Fibroblast of mammary gland (primary cell): ENCODE measurements at places on chromosomes 7 and 10.

- no peak for DNase-seq
Observed at GRCh38 chr10:5681930-5682329, 2.7 kb upstream of the TASOR2 start.

- no peak for DNase-seq
Observed at GRCh38 chr10:18419945-18420344, 231.4 kb downstream of the NSUN6 start.

- DNase-seq, result peak; percentile 12
Observed at GRCh38 chr7:45525057-45525456, 49.1 kb upstream of the ADCY1 start.

- no peak for DNase-seq
Observed at GRCh38 chr7:133511252-133511651, 258.4 kb downstream of the EXOC4 start.

GRCh38 chr10:34161777-34162370 is 653.2 kb downstream of the PARD3 start:
- DNase-seq, result no peak

GRCh38 chr10:101616415-101617101 is 28.4 kb downstream of the DPCD start:
- no peak for DNase-seq

DNA sequence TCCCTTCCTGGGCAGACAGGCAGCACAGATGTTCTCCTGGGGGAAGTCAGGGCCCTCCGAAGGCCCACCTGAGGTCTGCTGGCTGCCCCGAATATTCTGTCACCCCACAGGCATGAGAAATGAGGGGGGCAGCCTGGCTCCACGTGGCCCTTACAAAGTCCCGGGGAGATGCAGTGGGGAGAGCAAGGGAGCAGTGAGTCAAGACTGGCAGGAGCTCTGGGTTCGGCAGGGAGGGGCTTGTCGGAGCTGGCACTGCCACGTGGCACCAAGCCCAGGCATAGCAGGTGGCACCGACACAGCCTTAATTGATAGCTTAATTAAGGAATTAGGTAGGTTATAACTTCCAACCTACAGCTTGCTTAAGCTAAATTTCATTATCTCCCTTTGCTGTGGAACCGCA is 163.9 kb downstream of the USP6NL start:
- DNase-seq, result no peak

DNA sequence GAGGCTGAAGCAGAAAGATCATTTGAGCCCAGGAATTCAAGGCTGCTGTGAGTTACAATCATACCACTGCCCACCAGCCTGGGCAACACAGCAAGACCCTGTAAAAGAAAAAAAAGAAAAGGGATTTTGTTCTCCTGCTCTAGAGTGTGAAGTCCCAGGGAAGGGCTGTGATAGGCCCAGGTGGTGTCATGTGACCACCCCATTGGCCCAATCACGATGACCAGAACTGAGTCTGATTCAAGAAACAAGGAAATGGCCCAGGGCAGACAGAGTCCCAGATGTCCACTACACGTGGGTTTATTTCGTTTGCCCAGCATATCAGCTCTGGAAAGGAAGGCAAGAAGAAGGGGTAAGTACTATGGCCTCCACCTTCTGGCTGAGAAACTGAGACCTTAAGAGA is 81.3 kb upstream of the CUX1 start:
- DNase-seq, result peak; percentile 12

DNA sequence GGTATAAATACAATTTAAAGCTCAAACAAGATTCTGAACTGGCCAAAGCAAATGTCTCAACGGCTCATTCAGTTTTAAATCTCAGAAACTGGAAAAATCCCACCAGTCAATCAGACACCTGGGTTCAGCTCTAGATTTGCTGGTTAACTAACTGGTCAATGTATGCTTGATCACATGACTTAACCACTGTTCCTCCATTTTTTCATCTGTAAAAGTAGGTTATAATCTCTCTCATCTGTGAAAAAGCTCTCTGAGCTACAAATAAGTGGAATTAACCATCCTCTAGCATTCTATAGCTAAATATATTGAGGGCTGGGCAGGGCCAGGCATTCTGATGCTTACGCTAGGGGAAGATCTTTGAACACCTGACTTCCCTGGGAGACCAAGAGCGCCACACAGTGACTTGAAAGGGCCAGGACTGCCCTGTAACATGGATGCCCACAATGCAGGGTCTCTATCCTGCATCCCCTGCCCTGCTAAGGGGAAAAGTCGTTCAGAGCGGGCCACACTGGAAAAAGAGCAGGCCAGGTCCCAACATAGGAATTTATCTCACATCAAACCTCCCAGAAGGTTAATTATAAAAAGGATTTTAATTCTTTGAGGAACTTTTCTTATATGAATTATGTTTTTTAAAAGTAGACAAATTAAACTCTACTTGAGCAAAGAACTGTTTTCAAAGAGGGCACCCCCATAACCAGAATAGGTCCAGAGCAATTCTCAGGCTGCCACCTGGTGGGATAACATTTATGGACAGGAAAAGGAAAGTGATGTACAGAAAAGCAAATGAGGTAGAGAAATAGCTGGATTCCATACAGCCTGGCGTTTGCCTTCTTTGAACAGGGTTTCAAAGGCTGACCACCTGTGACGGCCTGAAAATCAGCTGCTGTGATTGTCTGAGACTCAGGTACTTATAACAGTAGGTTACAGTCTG is 1.8 kb downstream of the RP9 start:
- DNase-seq, result peak; percentile 56
